RPMI7951 (cell line): ENCODE measurements at places on chromosomes 5 and 9. TPM values are rescaled to one million over a fixed set of nuclear protein-coding genes. Genes with fewer than 3 reads are reported as not detected.

Gene NOL6
- total RNA-seq = 12.9 and 13.2 TPM in 2 replicates

Gene PKD2L2
- total RNA-seq = not detected in 2 replicates

Gene IL7R
- total RNA-seq = 1.6 and 2.0 TPM in 2 replicates

Gene SLC6A7
- total RNA-seq = not detected in 2 replicates

Gene NOXA1
- total RNA-seq = not detected in 2 replicates

Gene PCDHB14
- 0.72 and 0.88 TPM in 2 replicates for total RNA-seq

Gene HBEGF
- total RNA-seq = 3.5 and 3.9 TPM in 2 replicates

Gene CNTRL
- total RNA-seq = 16.9 and 19.5 TPM in 2 replicates

Gene BTNL3
- total RNA-seq = not detected in 2 replicates

Gene FOXD4L5
- not detected in 2 replicates for total RNA-seq

Gene DEPDC1B
- total RNA-seq = 24.0 and 28.5 TPM in 2 replicates

Gene PCDHA13
- total RNA-seq = not detected in 2 replicates

Gene AHRR
- total RNA-seq = 51.8 and 62.2 TPM in 2 replicates

Gene MYOT
- not detected in 2 replicates for total RNA-seq
